CD4-positive, alpha-beta T cell treated with Interleukin-1 beta for 1 hour (primary cell): ENCODE measurements at places on chromosomes 3 and 15.

DNA sequence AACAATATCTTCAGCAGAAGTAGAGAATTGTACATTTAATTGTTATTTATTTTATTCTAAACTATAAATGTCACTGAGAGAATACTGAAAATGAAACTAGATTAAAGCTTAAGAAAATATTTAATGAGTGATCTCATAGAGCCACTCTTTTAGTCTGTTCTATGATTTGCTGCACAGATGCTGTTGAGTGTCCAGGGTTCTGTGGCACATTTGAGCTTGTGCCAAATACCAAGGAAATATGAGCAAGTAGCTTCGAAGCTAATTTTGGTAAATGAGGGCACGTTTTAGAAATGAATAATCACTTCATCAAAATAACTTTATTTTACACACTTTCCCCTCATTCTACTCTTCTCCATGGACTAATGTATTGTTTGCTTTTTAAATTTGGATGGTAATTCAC, 53.6 kb upstream of the THRB start:
- DNase-seq: no peak

DNA sequence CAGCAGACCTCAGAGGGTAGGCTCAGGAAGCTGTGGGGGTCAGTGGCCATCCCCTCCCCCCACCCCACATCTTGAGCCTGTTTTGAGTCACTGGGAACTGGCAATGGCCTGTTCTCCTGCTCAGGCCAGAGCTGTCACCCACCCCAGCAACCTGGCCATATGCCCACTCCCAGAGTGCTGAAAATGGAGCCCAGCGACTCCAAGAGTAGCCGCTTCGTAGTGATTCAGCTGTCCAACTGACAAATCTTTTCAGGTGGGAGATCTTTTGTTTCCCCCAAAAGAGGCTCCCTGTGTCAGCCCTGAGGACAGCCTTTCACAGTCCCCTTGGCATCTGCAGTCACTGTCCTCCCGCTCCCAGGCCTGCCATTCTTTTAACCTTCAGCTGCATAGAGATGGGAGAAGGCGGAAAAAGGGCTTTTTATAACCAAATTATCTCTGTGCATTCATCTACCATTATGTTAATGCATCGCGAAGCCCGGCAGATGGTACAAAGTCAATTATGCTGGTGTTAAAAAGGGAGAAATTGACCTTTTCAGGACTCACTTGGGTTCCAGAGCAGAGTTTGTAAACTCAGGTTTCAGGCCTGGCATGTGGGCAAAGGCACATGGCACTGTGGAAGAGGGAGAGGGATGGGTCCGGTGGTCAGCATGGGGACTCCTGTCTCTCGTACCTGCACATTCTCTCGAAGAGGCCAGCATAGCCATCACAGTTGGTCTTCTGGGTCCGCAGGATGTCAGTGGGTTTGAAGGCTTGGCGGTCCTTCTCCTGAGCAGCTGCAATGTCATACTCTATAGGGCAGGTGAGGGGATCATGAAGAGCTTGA, 32.1 kb downstream of the KY start:
- no peak for DNase-seq

DNA sequence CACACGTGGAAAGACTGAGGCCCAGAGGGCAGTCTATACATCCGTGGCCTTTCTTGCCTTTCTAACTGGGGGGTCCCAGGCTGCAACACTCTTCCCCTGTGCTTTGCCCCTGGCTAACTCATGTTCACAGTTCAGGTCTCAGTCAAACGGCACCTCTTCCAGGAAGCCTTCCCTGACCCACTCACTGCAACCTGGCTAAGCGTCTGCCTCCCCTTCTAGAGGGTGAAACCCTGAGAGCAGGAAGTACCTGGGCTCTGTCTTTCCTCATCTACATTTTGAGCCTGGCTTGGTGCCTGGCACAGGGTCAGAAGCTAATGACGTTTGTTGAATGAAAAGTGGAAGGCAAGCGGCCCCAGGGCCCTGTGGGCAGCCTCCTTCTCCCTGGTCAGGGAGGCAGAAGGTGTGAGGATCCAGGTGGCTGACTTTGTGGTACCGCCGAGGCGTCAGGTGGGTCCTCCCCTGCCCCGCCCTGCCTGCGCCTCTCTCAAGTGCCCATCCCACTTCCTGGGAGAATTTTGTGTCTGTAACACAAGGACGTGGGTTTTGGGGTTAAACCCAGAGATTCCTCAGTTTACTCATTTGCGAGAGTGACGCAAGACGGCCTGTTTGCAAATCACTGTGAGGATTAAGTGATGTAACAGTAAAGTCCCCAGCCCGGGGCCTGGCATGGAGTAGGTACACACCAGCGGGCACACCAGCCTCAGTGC, 32.1 kb downstream of the DNASE1L3 start:
- DNase-seq: peak; percentile 5

- no peak for DNase-seq
Observed at GRCh38 chr3:54476891-54477290, 354.5 kb downstream of the CACNA2D3 start.

DNA sequence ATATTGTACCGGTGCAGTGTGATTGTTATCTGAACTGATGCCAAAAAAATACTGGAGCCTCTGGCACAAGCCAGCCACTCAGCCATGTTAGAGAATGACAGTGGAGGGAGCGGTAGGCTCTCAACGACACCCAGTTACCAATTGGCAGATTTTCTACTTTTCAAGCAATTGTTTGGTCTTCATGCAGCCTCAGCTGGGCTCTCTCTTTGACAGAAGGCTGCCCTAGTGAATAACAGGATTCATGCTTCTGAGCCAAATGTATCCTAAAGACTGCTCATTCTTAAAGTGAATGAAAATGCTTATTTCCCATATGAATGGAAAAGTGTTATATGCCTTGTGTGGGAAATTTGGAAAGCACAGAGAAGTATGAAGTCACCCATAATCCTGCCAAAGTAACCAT, 261.2 kb upstream of the TRIM42 start:
- no peak for DNase-seq

- no peak for DNase-seq
Observed at GRCh38 chr15:66734961-66735908, 33.2 kb downstream of the SMAD6 start.

- DNase-seq: no peak
Observed at GRCh38 chr15:80106051-80106450, 46.6 kb downstream of the ZFAND6 start.

DNA sequence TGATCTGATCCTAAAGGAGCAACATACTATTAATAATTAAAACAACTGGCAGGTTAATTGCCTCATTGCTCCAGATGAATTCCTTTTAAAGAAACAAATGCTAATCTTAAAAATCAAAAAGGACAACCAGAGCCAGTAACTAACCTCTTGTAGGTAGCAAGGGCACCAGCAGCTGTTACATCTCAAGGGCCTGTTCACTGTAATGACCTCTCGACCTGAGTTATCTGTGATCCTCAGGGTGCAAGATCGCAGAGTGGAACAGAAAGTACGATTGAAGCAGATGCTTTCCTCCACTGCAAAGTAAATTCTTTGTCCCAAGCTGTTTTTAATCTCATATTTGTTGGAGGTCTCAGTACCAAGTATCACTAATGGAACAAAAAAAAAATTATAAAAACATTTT, 11.4 kb downstream of the PLSCR5 start:
- no peak for DNase-seq

DNA sequence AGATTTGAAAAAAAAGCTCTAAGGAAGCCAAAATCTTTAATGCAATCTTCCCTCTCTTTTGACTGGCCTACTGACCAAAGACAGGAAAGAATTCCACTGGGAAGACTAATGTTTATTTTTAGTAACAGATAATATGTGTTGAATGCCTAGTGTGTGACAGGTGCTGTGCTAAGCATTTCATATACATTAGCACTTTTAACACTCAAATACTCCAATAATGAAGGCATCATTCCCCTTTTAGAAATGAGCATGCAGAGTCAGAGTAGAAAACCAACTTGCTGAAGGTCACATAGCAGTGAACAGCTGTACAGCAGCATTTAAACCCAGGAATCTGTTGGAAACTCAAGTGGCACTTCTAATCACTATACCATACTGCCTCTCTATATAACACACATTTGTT, 170.6 kb downstream of the MINAR1 start:
- no peak for DNase-seq

- DNase-seq: no peak
Observed at GRCh38 chr3:37921025-37921424, 59.3 kb downstream of the CTDSPL start.

DNA sequence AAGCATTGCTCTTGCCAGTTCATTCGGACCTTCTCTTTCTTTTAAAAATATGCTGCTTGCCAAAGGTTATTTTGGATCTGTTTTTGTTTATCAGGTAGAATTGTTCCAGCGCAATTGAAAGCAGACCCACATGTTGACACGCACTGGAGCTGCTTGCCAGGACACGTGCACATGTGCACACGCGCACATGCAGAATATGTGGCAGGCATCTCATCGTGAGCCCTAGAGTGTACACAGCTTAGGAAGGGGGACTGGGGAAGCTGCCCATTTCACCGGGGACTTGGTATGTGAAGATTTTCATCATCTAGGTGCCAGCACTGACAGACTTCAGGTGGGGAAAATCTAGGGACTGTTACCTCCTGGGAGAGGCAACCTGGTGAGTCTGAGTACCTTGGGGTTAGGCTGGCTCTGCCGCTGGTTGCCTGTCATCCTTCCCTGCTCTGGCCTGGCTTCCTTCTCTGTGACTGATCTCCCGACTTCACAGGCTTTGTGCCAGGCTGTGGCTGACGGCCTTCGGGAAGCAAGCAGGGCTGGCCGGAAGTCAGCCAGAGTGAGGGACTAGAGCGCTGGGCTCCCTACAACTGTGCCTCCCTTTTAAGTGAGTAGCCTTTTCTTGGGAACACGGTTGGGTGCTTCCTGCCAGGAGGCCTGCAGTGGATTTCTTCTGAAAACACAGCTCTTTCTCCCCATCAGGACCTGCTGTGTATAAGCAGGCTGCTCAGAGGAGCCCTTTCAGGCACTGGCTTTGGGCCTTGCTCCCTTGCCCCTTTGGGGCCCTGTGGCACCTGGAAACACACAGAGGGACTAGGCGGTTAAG, 129.3 kb downstream of the EEFSEC start:
- no peak for DNase-seq

DNA sequence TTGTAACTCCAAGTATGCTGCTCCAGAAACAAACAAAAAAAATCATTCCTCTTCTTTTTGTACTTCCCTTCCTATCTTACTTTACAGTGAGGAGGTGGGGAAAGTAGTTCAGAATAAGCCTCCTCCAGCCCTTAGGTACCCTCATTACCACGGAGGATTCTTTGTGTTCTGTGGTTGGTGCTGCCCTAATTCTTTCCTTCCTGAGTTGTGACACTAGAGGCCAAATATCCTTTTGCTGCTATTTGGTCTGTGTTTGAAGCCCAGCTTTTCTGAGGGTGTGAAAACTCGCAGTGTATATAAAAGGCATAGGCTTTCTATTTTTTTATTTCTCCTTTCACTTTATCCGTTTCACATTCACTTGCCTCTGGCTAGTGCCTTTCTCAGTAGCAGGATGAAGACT, 98.2 kb downstream of the HHLA2 start:
- DNase-seq: no peak

DNA sequence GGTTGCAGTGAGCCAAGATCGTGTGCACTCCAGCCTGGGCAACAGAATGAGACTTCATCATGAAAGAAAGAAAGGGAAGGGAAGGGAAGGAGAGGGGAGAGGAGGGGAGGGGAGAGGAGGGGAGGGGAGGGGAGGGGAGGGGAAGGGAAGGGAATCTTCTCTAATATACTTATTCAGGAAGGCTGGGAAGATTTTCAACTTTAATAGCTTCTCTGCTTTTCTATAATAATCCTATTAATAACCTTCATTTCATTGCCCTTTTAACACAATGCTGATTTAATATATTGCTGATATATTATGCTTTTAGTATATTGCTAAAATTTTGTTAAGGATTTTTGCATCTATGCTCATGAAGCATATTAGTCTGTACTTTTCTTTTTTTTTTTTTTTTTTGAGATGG, 23.4 kb upstream of the RNF7 start:
- no peak for DNase-seq

GRCh38 chr3:87796843-87797185, 262.0 kb downstream of the CGGBP1 start:
- DNase-seq: no peak

- no peak for DNase-seq
Observed at GRCh38 chr3:20984594-20985205, 766.3 kb downstream of the ZNF385D start.

GRCh38 chr15:61155741-61156700, 73.1 kb downstream of the RORA start:
- no peak for DNase-seq

GRCh38 chr15:101020451-101020850, 101.3 kb downstream of the LRRK1 start:
- no peak for DNase-seq

DNA sequence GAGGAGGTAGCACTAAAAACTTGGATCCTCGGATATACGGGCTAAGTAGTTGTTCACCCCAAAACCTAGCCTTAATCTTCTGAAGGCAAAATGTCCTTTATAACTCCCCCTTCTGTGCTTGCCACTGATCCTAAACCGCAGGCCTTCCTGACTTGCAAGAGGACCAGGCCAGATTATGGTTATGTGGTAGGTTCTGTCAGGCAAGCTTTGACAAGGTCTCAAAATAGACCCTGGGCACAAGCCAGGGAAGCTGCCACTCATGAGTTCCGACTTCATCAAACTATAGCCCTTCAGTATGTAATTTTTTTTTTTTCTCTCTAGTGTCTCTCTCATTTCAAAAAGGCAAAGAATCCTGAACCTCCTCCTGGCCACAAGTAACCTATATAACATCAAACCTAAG, 3.2 kb downstream of the LRRFIP2 start:
- no peak for DNase-seq

- DNase-seq: no peak
Observed at GRCh38 chr3:56484122-56484521, 15.9 kb upstream of the ERC2 start.

DNA sequence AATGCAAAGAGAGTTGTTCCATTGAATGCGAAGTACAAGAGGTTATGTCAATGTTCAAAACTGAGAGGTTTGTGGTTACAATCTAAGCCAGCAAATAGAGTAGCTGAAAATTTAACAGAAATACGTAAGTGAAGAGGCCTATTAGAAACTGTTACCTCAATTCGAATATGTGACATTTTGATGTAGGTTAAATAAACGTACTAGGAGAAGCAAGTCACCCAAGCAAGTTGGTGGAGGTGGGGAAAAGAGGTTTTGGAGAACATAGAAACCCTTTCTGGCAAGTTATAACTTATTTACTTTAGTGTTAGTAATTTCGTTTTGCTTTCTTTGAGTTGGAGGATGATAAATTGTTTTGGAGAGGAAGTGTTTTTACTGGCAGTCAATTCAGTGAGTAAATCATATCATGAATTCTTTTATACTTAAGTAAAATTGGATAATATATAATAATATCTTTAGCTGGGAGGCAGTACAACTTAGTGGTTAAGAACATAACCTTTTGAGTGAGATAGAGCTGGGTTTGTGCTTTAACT, 91.2 kb upstream of the NAALADL2 start:
- DNase-seq: no peak

GRCh38 chr15:76449455-76449854, 112.9 kb downstream of the ISL2 start:
- no peak for DNase-seq
